Stimulated activated CD8-positive, alpha-beta memory T cell treated with anti-CD3 and anti-CD28 coated beads, Interleukin-4, amount 100 ng/mL, for 48 hours (primary cell): ENCODE measurements at places on chromosomes 11 and 22.
A peak's percentile ranks its signal among the peaks of the same experiment; 100 is the strongest.

DNA sequence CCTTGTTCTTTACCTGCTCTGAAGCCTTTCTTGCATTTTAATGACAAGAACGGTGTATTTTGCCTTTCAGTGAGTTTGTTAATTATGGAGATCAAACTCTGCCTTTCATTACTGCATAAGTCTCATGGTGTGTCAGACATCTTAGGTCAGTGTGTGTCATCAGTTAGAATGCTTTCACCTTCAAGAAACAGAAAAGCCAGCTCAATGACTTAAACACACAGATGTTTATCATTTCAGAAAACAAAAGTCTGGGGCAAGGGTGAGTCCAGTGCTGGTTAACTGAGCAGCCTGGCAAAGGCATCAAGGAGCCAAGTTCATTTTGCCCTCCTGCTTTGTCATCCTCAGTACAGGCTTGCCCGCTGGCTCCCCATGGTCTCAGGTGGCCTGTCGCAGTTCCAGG is 54.5 kb downstream of the PACS1 start:
- no peak for DNase-seq

DNA sequence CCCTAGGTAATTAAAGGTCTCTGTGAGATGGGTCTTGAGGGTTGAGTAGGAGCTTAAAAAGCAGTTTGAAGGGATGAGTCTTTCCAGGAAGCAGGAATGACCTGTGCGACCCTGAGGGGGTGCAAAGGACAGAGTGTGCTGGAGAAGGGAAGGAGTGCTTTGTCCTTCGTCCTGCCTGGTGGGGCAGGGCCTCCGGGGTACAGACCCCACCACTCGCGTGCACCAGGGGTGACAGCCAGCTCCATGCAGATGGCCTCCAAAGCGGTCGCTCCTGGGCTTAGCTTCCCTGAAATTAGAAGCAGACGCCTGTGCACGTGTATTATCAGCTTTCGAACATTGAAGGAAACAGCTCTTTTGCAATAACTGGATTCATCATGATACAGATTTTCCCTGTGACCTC is 959.8 kb downstream of the BRD1 start:
- DNase-seq = no peak

DNA sequence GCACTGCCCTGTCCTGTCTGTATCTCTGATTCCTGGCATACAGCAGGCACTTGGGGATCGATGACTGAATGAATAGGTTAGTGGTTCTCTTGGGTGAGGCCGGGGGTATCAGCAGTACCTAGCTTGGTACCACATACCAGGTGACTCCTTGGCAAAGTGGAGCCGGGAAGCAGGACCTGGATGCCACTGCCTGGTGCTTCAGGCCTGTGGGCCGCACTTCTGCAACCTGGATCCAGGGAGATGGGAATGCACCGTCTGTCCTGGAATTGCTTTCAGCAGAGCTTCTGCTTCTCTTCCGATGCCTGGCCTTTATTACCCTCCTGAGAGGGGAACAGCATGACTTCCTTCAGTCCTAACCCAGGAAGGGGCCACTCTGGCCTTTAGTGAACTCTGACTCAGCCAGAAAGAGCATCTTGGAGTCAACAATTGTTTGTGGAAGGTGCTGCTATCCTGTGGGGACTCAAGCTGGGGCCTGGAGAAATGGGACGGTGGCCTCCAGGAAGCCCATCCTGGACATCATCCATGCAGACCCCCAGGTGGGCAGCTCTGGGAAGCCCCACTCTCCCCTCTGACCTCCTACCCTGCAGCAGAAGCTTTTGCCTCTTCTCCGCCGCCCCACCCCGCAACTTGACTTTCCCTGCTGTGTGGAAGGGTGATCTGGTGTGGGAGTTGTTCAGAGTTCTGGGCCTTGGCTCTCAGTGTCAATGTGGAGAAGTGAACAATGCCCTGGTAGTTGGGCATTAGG is 5.1 kb downstream of the CD82 start:
- DNase-seq = no peak

GRCh38 chr22:30667107-30667493 is 575 bp downstream of the DUSP18 start:
- DNase-seq = peak; percentile 41

DNA sequence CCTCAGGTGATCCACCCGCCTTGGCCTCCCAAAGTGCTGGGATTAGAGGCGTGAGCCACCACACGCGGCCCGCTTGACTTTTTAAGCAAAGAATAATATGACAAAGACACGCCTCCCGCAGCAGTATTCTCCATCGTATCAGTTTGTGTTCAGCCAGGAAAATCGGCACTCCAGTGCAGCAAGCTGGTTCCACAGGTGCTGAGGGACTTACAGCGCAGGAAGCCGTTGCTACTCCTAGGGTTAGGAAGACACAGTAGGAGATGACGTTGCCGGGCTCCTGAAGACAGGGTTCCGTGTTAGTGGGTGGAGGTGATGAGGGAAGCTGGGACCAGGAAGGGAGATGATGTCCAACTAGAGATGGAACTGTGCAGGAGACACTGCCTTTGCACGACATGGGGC is 65.8 kb upstream of the CECR2 start:
- DNase-seq = no peak

- no peak for DNase-seq
Observed at GRCh38 chr22:43159484-43160178, 8.3 kb downstream of the TSPO start.
